ENCODE measurements at places on chromosomes 3 and 15.

DNA sequence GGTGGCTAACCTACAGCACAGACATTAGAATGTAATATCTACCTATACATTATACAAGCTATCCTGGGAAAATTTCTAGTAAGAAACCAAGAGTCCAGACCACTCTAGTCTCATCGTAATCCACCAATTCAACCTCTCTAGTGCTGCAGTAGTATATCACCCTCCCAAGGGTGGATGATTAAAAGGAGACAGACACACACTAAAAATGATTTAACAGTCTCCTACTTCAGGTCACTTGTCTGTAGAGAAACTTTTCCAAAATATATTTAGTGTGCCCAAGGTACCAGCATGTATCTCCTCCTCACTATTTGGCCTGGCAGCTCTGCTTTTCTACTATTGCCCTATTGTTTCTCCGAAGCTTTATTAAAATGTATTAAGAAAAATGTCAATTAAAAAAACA lies 45.0 kb downstream of the ZBTB20 start:
- DNase-seq, result no peak

DNA sequence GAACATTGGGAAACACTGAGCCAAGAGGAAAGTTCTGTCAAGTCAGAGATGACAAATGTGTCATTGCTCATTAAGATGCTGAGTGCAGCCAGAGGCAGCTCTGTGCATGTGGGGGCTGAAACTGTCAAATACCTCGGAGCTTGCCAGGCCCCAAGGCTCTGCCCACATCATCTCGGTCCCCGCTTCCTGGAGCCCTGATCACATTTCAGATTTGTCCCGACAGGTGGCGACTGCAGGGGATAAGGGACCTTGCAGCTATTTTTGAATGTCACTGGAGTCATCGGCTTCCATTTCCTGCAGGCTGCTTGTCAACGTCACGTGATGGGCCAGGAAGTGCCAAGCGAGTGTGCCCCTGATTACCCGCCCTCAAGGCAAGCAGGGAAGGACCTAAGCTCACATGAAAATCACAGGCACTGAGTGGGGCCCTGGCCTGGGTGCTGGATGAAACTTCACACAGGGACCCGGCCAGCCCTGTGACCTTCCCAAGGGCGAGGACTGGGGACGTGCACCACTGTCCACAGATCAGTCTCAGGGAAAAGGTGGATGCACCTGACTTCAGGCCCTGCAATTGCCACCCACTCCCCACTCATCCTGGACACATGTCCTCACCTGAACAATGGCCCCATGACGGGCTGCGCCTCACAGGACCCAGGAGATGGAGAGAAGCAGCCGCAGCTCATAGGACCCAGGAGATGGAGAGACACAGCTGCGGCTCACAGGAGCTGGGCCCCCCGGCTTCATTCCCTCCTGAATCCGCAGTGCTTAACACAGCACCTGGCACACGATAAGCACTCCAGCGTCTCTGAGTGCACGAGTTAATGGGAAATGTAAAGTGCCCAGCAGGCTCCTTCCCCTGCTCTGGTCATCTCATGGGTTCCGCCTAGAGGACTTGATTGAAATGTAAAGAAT lies 73.4 kb downstream of the NUP210 start:
- DNase-seq, result peak; percentile 47

- DNase-seq, result no peak
These were observed 73.5 kb upstream of the CSPG5 start for GRCh38 chr3:47652142-47652541.

GRCh38 chr3:35064761-35065160 lies 574.6 kb upstream of the ARPP21 start:
- DNase-seq, result no peak

- DNase-seq, result no peak
These were observed at the start of gene REC114 for GRCh38 chr15:73442968-73443367. Gene REC114, plus strand, starts transcription at chr15:73443164. Its CDS starts 22 bp downstream, at chr15:73443186.

- DNase-seq, result no peak
These were observed 124.0 kb downstream of the KCNH8 start for GRCh38 chr3:19272296-19272695.

DNA sequence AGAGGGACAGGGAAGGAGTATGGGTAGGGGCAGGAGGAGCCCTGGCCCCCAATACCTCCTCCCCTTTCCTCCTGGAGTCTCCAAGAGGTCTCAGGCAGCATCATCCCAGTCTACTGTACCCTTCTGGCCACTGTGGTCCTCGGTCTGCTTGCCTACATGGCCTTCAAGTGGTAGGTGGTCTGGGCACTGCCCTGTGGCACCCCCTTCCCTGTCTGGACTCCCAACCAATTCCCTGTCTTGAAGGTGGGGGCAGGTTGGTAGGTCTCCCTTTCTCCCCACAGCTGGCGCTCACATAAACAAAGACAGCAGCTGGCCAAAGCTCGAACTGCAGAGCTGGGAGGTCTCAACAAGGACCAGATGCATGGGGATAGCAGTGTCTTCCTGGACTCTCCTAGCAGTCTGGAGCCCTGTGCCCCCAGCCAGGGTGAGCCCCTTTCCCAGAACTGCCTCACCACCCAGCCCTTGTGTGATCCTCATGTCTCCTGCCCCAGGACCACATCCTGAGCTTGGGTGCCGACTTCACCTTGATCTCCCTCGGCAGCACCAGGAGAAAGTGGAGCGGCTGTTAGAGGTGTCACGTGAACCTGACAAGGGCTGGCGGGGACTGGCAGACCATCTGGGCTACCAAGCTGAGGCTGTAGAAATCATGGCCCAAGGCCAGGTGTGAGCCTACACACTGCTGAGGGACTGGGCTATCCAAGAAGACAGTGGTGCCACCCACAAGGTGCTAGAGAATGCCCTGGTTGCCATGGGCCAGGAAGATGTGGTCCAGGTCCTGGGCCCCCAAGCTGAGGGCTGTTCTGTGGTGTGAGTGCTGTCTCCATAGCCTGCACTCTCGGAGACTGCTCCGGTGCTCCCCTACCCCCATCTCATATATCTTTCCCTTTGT lies 33.1 kb downstream of the NBEAL2 start:
- no peak for DNase-seq
